ENCODE measurements at places on chromosomes 5 and 9. TPM values are rescaled to one million over a fixed set of nuclear protein-coding genes. Genes with fewer than 3 reads are reported as not detected.

DNA sequence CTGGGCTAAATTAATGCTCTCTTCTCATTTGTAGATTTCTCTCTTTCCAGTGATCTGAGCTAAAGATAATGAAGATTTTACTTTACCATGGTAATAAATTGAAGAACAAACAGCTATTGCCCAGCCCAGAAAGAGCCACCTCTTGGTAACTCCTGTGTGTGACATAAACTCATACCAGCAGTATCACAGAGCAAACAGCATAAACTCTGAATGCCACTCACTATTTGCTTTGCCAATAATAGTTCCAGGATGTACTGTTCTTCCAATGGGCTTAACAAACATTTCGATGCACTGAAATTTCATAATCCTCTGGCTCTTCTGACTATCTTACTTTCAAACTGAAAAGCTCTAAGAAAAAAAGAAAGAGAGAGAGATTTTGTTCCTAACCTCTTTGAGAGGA is 69.8 kb upstream of the RASEF start:
- DNase-seq, result no peak

DNA sequence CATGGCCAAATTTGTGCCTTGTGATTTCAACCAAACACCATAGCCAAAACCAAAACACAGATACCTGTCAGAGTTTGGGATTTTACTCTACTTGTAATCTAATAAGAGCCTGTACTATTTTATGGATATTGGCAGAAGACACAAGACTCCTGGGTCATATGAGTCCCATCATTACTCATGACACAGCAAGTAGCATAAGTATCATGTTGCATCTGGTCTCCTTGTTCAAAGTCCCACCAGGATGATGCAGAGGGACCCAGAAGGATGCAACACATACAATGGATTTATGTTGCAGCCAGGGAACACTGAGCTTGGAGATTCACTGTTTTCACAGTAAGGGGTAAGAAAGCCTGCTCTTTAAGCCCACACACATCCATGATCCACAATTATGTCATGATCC is 13.2 kb upstream of the ACO1 start:
- no peak for DNase-seq

GRCh38 chr5:41527201-41527779 is 16.9 kb upstream of the PLCXD3 start:
- DNase-seq, result no peak

DNA sequence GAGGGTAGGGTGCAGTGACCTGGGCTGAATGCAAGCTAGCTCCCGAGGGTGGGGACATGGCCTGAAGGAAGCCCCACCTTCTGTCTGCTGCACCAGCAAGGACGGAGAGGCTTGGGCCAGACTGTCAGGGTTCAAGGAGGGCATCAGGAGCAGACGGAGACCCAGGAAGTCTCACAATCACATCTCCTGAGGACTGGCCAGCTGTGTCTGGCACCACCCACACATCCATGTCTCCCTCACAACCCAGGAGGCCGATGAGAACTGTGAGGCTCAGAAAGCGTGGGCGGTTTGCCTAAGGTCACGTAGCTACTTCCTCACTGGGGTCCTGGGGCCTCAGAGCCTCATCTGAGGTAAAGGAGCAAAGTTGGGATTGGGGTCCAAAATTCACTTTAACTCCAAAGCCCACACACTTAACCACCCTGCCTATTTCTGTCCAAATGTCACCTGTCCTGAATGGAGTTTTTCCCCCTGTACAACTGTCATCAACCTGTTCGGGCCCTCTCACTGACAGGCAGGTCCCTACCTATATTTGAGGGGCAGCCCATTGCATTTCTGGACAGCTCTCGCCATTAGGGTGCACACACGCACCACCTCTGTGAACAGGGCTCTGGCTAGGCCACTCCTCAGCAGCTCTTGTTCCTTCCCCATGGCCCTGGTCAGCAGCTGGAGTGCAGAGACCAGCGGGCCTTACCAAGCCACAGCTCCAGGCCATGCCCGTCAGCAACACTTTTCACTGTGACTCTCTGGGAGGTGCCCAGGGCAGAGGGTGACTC is 3.4 kb downstream of the IL13 start:
- no peak for DNase-seq

DNA sequence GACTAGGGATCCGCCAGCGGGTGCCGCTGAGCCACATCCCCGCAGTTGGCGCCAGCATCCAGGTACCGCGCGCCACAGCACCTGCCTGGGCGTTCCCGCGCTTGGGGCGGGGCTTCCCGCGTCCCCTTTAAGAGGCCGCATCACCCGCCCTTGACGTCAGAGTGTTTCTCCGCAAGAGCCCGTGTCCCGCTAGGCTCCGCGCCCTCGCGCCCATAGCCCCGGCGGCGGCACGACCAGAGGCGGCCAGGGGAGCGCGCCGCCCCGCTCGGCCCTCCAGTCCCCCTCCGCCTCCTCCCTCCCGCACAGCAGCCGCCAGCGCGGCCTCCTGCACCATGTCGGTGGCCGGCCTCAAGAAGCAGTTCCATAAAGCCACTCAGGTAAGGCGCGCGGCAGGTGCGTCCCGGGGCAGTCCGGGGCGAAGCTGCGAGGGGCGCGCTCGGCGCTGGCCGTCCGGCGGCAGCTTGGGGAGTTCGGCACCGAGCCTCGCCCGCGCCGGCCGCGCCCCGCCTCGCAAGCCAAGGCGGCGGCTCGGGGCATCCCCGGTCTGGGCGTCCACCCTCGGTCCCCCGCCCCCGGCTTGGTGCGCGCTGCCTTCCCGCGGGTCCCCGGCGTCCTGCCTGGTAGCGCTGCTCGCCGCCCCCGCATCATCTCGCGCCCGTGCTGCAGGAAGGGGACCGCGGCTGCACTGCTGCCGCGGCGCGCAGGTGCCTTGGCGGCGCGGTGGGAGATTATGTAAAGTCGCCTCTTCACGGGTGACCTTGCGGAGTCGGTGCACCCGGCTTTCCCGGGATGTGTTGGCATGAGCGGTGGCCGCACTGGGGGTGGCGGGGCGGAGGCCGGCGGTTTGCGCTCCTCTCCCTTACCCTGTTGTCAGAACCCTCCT is at the start of gene SH3GL2:
SH3GL2 (plus strand) TSS at position 156 of the 883 bp plus-strand sequence.
- DNase-seq, result peak; percentile 39

DNAH5 gene
- 9.3 TPM for total RNA-seq

Data from upper lobe of left lung (tissue), 6 donors.